ENCODE measurements at places on chromosomes 7 and 10. TPM values are rescaled to one million over a fixed set of nuclear protein-coding genes. Genes with fewer than 3 reads are reported as not detected.

- DNase-seq, result peak; percentile 85
Observed at GRCh38 chr7:1555046-1555812, 776 bp downstream of the TMEM184A start.

DNA sequence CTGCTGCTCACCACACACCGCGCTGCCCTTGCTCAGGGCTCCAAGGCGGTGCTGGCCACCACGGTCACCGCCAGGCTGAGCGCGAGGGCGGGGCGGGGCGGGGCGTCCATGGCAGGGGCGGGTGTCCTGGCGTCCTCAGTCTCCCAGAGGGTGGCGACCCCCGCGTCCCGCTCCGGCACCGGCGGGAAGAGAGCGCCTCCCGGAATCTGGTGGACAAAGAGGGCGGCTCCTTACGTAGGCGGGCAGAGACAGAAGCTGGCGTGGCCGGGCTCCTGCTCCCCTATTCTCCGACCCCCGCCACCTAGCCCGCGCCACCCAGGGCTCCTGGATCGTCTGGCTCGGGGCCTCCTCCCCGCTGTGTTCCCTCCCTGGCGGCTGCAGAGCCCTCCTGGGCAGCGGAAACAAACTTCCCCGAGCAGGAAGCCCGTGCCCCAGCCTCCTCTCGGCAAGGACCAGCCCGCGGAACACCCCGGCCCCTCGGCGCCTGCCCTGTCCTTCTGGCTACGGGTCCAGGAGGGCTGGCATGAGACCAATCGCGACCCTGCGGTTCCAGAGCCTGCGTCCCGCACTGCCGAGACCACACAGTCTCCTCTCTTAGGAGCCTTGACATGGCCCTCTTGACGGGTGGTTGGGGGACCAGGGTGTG, 133.8 kb upstream of the ZNF92 start:
- DNase-seq, result peak; percentile 8

GRCh38 chr7:44259547-44260457, 59.0 kb downstream of the YKT6 start:
- peak; percentile 71 for DNase-seq

Gene PRKCQ
- 9.5 TPM for total RNA-seq

Gene EMX2
- not detected for total RNA-seq

Gene NRAP
- total RNA-seq, result not detected

Gene GHRHR
- total RNA-seq, result not detected

DNA sequence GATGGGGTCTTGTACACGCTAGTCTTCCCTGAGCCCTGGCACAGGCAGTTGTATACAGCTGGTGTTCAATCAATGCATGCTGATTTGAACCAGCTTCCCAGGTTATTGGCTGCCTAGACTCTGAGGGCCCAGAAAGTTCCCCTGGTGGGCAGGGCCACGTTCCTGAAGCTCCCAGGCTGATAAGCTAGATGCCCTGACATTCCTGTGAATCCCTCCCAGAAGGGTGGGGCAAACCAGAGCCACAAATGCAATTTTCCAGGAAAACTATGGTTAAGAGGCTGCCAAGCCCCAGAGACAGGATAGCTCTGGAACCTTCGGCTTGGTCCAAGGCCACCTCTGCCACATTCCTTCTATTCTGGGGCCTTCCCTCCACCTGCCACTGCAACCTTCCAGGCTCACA, 78.2 kb downstream of the FAM53B start:
- no peak for DNase-seq

Gene PRF1
- total RNA-seq, result not detected

Gene CALML5
- total RNA-seq, result not detected

Gene SLC26A3
- not detected for total RNA-seq

- DNase-seq, result no peak
Observed at GRCh38 chr10:84166620-84167288, 6.8 kb upstream of the GPR15LG start.

Gene CALY
- 0.75 TPM for total RNA-seq

DNA sequence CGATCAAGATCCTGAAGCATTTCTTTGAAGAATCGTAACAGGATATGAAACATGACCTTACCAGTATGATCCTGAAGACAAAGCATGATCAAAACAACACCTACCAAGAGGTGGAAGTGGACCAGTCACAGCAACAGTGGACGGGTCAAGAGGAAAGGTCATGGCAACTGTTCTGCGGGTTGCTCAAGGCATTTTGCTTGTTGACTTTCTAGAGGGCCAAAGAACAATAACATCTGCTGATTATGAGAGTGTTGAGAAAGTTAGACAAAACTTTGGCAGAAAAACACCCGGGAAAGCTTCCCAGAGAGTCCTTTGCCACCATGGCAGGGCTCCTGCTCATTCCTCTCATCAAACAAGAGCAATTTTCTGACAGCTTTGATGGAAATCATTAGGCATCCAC, 65.6 kb upstream of the LRRC18 start:
- DNase-seq, result no peak

- peak; percentile 9 for DNase-seq
Observed at GRCh38 chr10:71001470-71001869, 113.1 kb upstream of the PCBD1 start.

Gene NUTM2E
- total RNA-seq, result 0.16 TPM

Gene CUBN
- 0.24 TPM for total RNA-seq

DNA sequence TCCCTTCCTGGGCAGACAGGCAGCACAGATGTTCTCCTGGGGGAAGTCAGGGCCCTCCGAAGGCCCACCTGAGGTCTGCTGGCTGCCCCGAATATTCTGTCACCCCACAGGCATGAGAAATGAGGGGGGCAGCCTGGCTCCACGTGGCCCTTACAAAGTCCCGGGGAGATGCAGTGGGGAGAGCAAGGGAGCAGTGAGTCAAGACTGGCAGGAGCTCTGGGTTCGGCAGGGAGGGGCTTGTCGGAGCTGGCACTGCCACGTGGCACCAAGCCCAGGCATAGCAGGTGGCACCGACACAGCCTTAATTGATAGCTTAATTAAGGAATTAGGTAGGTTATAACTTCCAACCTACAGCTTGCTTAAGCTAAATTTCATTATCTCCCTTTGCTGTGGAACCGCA, 163.9 kb downstream of the USP6NL start:
- DNase-seq, result no peak

Gene OPALIN
- total RNA-seq, result not detected

DNA sequence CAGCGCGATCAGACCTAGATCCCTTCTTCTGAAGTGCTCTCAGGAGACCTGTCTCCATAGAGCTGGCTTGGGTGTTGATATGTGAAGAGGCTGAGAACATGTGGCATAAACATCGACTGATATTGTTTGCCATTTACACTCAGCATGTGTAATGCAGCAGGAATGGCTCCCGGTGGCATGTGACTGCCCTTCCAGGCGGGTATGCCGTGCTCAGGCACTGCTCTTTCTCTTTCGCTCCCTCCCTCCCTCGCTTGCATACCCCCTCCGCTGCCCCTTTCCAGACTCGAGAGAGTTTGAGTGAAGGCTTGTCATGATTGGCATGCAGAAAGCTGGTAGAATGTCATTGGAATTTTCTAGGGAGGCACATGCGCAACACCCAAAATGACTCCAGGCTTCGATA, 107.3 kb upstream of the PDCD4 start:
- no peak for DNase-seq

- no peak for DNase-seq
Observed at GRCh38 chr7:113026941-113027340, 59.7 kb downstream of the GPR85 start.
